CD4-positive, alpha-beta T cell treated with Interleukin-17A for 4 hours (primary cell): ENCODE measurements at places on chromosomes 7 and 10.

DNA sequence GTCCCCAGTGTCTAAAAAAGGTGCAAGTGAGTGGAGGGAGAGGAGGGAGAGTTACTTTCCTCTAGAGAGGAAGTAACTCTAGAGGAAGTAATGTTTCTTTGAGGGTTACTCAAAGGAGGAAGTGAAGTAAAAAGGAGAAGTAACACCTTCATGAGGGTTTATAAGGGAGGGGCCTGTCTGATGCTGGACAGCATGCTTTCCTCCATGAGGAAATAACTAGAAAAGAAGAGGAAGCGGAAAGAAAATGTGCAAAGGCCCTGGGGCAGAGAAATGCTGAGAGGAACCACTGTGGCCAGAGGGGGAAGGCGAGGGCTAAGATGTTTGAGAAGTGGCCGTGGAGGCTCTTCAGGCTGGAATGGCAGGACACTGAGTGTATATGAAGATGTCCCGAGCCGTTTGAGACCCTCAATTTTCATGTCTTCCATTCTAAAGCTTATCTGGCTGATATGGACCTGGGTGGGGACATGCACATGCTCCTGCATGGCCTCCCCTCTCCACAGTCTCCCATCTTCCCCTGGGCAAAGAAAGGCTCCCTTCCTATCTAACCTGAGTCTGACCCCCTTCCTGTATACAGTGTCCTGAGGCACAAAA lies 3.4 kb upstream of the SLC18A2 start:
- no peak for DNase-seq

DNA sequence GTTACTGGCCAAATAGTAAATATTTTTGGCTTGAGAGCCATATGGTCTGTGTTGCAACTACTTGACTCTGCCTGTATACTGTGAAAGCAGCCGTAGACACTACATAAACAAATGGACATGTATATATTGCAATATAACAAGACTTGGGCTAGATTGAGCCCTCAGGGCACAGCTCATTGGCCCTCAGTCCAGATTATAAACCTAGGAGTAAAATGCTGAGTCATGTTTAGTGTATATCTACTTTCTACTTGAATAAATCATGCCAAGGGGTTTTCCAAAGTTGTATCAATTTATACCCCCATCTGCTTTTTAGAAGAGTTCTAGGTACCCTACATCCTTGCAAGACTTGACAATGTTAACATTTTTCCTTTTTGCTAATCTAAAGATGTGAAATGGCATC lies 27.4 kb upstream of the POU6F2 start:
- DNase-seq = no peak

- no peak for DNase-seq
Measured at GRCh38 chr10:91253300-91253699, 32.8 kb downstream of the PCGF5 start.

DNA sequence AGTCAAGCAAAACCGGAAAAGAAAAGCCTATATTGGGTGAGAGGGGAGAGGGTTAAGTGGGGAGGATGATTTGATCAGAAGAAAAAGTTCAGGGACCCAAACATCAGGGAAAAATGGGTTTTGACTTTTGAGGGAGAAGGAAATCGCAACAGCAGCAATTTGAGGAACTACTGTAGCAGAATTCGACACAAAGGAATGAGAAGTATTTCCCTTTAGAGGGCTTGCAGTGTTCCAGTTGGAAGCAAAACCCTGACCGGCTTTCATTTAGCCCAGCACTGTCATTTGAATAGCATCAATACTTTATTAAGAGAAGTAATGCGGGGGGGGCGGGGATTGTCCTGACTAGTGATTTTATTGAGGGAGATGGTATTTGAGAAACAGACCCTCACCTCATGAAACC lies 37.2 kb upstream of the GATA3 start:
- no peak for DNase-seq

- DNase-seq = no peak
Measured at GRCh38 chr10:116110736-116111135, 162.3 kb downstream of the GFRA1 start.

GRCh38 chr10:31064348-31064747 lies 32.7 kb upstream of the ZNF438 start:
- no peak for DNase-seq

DNA sequence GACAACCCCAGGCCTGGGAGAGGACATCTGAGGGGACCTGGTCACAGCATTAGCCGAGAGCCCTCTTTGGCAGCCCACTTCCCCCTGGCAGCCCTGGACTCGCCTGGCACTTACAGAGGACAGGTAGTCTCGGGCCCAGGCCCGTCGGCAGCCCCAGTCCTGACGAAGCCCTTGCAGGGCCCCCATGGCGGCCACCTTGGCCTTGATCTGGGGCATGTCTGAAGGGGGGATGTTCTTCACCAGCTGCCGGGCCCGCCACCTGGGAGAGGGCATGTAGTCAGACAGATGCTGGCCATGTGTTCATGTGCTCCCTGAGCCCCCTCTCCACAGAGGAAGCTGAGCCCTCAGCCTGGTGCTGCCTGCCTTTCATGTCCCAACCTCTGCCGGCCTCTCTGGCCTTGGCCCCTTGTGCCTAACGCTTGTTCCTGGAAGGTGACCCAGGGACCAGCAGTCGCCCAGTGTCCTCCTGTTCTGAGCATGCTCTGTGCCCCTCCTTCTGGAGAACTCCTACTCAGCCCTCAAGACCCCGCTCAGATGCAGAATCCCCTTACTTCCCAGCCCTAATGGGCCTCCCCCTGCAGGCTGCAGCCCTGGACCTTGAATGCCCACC lies 13.9 kb downstream of the MYO1G start:
- no peak for DNase-seq
